ENCODE measurements at places on chromosomes 7 and 10.

DNA sequence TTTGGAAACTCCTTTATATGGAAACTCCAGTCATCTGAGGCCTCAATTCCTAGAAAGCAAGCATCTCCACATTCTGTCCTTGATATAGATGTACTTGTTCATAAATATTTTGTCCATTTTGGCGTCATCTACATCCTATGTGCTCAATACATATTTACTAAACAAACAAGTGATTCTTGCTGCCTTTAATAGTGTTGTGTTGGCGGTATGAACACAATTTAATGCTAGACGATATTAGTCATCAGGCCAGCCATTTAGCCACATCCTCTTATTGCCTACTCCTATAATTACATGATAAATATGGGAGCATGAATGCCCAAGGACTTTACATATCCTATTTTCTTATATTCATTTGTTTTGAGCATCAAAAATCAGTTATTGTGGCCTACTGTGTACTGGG, 18.5 kb upstream of the IFRD1 start:
- DNase-seq = no peak

DNA sequence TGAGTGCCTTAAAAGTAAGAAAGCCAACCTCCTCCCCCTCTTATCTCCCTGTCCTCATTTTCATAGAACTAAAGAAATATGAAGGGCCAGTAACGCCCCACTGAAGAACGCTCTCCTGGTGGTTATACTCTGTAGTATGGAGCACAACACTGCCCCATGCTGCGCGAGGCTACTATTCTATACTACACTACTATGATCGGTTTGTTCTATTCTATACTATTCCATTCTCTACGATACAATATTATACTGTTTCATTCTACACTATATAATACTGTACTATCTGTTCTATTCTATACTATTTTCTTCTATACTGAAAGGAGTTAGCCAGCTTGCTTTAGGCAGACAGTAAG, 34.8 kb downstream of the DIP2C start:
- no peak for DNase-seq

DNA sequence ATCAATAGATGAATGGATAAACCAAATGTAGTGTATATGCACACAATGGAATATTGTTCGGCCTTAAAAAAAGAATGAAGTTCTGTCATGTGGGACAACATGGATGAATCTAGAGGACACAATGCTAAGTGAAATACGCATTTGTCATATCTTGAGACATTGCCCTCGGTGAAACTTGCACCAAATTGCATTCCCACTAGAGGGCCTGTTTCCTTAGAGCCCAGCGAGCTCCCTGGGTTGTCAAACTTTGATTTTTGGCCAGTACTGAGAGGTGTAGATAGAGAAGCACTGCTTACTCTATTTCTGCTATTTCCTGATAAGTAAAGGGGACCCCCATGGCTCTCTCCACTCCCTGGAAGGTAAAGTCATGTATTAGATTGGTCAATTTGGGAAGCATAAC, 157.1 kb downstream of the GPAM start:
- DNase-seq = no peak

DNA sequence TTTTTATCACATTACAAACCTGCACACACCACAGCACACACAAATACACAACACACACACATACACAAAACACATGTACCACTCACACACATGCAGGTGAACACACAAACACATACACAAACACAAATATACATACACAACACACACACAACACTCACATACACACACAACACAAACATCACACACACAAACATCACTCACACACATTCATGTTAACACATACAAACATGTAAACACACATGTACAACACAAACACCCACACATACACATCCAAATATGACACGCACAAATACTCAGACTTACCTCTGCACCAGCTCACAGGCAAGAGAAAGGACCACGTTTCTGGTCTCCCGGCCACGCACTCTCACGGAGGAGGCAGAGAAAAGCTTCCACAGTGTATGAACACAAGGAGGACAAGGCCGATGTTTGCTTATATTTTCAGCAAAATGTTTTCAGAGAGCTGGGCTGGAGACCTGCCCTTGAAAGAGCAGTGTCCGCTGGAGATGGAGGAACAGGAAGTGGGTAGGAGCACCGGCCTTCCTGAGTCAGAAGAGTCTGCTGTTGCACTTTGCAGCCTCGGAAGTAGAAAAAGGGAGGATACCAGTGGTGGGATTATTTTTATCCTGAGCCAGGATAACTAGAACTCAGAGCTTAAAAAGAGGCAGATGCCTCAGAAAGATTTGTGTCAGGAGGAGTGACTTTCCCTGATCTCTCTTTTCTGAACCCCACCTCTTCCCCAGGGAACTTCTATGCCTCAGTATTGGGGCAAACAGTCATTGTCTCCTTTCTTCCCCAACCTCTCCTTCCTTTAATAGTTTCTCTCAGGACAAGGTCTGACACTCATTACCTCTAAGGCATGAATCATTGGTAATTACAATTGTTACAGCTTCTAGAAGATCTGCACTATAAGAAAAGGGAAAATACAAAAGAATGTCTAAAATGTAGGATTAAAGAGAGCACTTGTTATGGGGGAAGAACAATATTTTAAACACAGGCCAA, at the start of gene GIMAP6:
Gene GIMAP6, minus strand, starts transcription at position 520 of the 999 bp plus-strand sequence. CDS start 2,243 bp downstream, outside the sequence.
- no peak for DNase-seq

- DNase-seq = no peak
These were observed 22.8 kb upstream of the GPR26 start for GRCh38 chr10:123643315-123643714.
